ENCODE measurements at places on chromosomes 2 and 18. TPM values are rescaled to one million over a fixed set of nuclear protein-coding genes. Genes with fewer than 3 reads are reported as not detected.
A peak's percentile ranks its signal among the peaks of the same experiment; 100 is the strongest.

TCF23 gene
- total RNA-seq: not detected

GRCh38 chr18:41513438-41513837, 441.6 kb upstream of the PIK3C3 start:
- H3K36me3 ChIP-seq: no peaks in the 10 kb centered on the region
- H3K4me3 ChIP-seq: no peak overlapping the region
- H3K27ac ChIP-seq: no peak overlapping the region

GRCh38 chr18:9861157-9861556, 24.6 kb upstream of the TXNDC2 start:
- no peaks in the 10 kb centered on the region for H3K27me3 ChIP-seq
- H3K27ac ChIP-seq: no peak overlapping the region
- no peak overlapping the region for H3K4me3 ChIP-seq
- no peaks in the 10 kb centered on the region for H3K36me3 ChIP-seq
- no peak for DNase-seq

COPS9 gene
- 304 TPM for total RNA-seq

DNA sequence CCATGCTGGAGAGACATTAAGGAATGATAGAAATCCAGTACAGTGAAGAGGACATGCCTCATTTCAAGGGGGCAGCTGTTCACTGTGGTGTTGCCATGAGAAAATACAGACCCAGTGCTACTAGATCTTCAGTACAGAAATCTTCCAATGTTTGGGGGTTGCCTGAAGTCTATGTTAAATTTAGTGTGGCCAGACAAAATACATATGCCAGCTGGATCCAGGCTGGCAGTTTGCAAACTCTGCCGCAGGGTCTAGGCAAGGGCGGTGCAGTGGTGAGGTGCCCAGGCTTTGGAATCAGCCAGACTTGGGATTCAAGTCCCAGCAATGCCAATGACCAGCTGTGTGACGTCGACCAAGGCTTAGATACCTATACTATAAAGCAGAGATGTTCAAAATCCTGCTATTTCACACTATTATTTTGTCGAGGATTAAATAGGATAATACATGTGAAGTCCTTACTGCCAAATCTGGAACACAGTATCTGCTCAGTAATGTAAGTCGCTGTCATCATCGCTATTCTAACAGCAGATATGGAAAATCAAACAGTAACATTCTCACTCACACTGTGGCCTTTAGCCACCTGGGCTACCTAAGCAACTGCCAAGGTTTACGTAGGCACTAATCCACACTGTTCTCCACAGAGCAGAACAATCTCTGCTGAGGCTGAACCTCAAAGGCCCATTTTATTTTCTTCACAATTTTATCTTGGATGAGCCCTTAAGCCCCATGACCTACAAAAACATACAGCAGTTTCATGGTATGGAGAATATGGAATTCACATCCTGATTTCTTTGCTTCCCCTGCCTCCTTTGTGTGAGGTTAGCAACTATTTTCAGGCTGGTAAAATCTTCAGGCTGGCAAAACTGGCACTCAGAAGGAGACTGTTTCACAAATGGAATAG, 5.9 kb upstream of the TMSB10 start:
- H3K4me1 ChIP-seq: peaks cover 37% of the 10 kb centered on the region
- H3K27ac ChIP-seq: peak overlapping the region; percentile 48
- no peak for DNase-seq

CTLA4 gene
- total RNA-seq: 0.10 TPM

DNA sequence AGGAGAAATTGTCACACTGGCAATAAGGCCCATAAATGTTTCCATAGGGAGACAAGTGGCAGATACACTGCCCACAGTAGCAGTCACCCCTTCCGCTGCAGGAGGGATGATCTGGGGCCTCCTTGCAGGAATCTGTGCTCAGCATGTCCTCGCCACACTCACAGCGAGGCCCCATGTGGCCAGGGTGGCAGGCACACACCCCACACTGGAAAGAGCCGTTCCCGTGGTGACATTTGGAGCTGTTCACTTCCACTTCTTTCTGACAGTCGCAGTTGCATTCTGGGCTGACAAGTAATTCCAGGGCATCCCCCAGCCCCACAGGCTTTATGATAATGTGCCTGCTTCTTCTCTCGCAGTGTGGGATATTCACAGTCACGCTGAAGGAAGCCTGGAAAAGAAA, 62.6 kb downstream of the ITGB6 start:
- no peaks in the 10 kb centered on the region for H3K4me1 ChIP-seq
- no peaks in the 10 kb centered on the region for H3K27me3 ChIP-seq
- no peak overlapping the region for H3K4me3 ChIP-seq
- no peaks in the 10 kb centered on the region for H3K36me3 ChIP-seq
- DNase-seq: no peak

DNA sequence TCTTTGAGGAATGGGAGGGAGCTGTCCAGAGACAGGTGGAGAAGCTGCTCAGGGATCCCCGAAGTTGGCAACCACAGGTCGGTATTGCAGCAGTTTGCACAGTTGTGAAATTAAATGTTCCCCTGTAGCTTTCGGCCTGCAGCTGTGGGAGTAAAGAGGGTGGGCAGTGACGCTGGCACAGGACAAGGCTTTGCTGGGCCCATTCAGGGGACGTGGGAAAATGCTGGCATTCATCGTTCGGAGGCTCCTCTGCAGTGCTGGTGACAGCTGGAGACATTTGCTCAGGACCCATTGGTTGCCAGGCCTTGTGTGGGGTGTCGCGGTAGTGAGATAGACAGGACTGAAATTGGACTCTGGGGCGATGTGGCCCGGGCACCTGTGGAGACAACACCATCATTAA, 173.7 kb downstream of the MYCN start:
- H3K4me3 ChIP-seq: no peak overlapping the region
- H3K27me3 ChIP-seq: no peaks in the 10 kb centered on the region
- peak; percentile 33 for DNase-seq
- H3K27ac ChIP-seq: no peak overlapping the region
- peaks cover 17% of the 10 kb centered on the region for H3K4me1 ChIP-seq

DNA sequence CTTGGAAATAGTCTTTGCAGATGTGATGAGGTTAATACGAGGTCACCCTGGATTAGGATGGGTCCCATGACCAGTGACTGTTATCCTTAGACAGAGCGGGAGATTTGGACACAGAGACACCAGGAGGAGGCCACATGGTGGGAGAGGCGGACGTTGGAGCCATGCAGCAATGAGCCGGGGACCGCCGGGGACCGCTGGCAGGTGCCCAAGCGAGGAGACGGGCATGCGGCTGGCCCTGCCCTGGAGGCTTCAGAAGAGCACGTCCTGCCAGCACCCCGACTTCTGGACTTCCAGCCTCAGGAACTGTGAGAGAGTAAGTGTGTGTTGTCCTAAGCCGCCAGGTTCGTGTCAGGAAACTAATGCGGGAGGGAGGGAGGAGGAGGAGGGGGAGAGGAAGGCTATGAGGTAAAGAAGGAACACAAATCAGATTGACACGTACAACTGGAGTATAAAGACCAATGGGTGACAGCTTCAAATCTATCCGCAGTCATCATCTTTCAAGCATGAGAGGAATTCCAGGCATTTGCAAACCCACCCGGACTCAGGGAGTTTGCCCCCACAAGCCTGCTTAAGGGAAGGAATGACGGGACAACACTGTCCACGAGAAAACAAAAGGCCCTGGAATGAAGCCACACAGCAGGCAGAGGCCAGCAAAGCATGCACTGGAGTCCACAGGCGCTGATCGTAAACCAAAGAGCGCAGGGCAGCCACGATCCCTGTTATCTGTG, 11.6 kb upstream of the BOK start:
- H3K36me3 ChIP-seq: no peaks in the 10 kb centered on the region
- peaks cover 46% of the 10 kb centered on the region for H3K4me1 ChIP-seq

GRCh38 chr2:127121776-127122176, 14.8 kb upstream of the BIN1 start:
- H3K27ac ChIP-seq: no peak overlapping the region
- H3K36me3 ChIP-seq: no peaks in the 10 kb centered on the region
- H3K27me3 ChIP-seq: no peaks in the 10 kb centered on the region
- H3K4me3 ChIP-seq: no peak overlapping the region

- H3K27me3 ChIP-seq: no peaks in the 10 kb centered on the region
- peaks cover 2% of the 10 kb centered on the region for H3K36me3 ChIP-seq
- peak overlapping the region; percentile 89 for H3K27ac ChIP-seq
- DNase-seq: no peak
Observed at GRCh38 chr2:199382091-199382490, 75.6 kb downstream of the SATB2 start.

DNA sequence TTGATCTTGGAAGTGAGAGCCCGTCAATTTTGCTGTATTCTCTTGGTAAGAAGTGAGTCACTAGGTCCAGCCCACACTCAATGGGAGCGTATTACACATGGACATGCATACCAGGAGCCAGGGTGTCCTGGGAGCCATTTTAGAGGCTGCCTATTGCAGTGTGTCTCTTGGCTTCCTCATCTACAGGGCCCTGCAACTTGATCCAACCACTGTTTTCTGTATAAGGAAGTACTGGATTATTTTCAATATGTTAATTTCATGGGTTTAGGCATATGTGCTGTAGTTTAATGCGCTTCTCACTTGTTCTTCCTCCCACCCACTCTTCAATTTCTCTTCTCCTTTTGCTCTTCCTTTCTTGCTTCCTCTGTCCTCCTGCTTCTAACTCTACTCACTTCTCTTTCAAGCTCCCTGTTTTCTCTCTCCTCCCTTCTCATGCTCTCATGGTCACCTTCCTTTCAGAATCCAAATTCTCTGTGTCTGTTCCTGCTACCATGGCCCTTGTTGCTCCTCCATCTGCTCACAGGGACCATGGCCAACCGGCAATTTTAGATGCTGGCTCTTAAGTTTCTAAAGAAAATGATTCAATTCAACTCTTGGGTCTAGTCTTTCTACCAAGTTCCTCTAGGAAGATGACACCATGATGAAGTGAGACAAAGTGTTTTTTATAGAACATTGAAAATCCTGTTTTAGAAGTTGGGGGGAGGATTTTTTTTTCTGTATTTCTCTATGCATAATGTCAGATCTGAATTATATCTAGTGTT, 152.0 kb upstream of the ZEB2 start:
- DNase-seq: no peak
- H3K4me1 ChIP-seq: no peaks in the 10 kb centered on the region
- H3K27me3 ChIP-seq: no peaks in the 10 kb centered on the region
- H3K4me3 ChIP-seq: no peak overlapping the region
- H3K36me3 ChIP-seq: no peaks in the 10 kb centered on the region

- no peak for DNase-seq
- H3K4me1 ChIP-seq: peaks cover 33% of the 10 kb centered on the region
- no peak overlapping the region for H3K4me3 ChIP-seq
- no peaks in the 10 kb centered on the region for H3K36me3 ChIP-seq
- H3K27me3 ChIP-seq: no peaks in the 10 kb centered on the region
- no peak overlapping the region for H3K27ac ChIP-seq
Observed at GRCh38 chr2:28678944-28679343, 72.7 kb upstream of the PPP1CB start.

DNA sequence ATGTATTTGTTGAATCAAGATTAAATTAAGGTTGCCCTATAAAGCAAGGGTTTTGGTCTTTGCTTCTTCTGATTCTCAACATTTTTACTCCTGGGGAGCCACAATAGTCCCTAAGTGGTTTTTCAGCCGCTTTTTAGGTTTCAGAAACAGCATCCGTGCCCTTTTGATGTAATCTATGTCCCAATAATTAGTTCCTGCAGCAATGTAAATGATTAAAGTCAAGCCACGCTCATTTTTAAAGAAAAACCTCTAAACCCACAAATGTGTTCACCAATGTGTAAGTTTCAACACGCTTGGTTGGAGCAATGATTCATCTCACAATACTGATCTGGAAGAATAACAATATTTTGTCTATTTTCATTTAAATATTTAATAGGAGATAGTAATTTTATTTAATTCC, 5.6 kb downstream of the ARL4C start:
- DNase-seq: no peak
- no peak overlapping the region for H3K27ac ChIP-seq
- H3K36me3 ChIP-seq: no peaks in the 10 kb centered on the region
- H3K27me3 ChIP-seq: no peaks in the 10 kb centered on the region
- no peaks in the 10 kb centered on the region for H3K4me1 ChIP-seq
- no peak overlapping the region for H3K4me3 ChIP-seq

GRCh38 chr2:236070236-236070635, 98.0 kb downstream of the GBX2 start:
- no peak overlapping the region for H3K4me3 ChIP-seq
- H3K36me3 ChIP-seq: no peaks in the 10 kb centered on the region
- no peak for DNase-seq
- no peaks in the 10 kb centered on the region for H3K4me1 ChIP-seq

DNA sequence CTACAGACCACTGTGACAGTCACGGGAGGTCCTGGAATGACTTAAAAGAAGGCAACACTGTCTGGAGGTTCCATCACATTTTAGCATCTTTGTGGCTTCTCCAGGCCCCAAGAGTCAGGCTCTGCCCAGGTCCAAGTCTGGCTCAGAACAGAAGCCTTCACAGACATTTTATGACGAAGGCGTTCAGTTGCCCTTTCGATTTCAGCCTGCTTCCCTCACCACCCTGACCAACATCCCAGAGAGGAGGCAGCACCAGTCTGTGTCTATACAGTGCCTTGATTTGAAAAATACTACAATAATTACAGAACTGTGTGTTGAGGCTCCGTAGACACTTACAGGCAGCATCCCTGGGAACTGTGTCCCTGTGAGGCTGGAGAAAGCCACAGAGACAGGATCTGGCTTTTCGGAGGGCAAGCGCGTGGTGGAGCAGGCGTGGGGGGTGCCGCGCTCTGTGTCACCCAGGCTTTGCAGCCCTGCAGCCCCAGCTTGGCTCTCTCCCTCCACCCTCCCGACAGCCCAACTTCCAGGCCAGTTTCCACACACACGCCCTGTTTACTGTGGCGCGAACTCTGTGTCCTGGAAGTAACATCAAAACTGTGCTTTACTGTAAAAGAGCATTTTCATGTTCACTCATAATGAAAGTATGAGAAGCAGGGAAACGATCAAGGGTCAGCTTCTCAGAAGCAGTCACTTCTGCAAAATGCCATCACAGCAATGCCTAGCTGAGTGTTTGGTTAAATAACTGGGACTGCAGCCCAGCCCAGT, 153.5 kb upstream of the ALKAL2 start:
- 0 out of 2 replicates have a peak, but pooled peaks cover 7% of the 10 kb centered on the region for H3K27me3 ChIP-seq
- H3K27ac ChIP-seq: no peak overlapping the region
- no peaks in the 10 kb centered on the region for H3K4me1 ChIP-seq
- no peak overlapping the region for H3K4me3 ChIP-seq

DNA sequence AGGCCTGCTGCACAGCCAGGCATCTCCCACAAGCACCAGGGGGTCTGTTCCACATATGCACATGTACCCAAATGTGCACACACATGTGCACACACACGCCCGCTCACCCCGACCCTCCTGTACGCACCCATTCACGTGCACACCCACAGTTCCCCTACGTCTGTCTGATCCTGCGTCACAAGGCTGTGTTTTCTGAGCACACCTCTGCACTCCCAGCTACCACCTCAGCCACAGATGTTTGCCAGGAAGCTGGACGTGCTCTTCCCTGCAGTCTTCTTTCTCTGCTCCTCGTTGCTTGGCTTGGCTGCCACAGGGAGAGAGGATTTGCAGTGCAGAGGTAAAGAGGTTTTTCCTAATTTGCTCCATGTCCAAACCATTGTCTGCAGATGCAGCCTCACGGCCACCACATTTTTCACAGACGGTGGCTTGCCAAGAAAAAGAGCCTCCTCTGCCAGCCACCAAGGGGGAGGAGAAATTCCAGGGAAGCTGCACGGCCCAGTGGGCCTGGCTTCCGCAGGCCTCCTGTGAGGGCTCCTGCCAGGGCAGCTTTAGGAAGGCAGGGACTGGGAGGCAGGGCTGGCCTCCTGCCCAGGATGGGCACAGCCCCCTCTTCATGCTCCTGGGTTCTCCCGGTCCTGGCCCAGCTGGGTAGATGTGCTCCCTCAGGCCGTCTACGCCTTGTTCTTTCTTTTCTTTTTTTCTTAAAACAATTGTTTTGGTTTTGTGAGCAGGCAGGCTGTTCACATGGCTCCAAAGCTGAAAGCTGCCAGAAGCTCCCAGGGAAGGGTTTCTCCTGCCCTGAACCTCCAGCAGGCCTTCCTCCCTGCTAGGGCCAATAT, 29.3 kb upstream of the HS6ST1 start:
- peaks cover 5% of the 10 kb centered on the region for H3K4me1 ChIP-seq
- H3K36me3 ChIP-seq: no peaks in the 10 kb centered on the region
- H3K27me3 ChIP-seq: no peaks in the 10 kb centered on the region
